ENCODE measurements at places on chromosomes 3 and 15. TPM values are rescaled to one million over a fixed set of nuclear protein-coding genes. Genes with fewer than 3 reads are reported as not detected.

The NEK10 gene
- total RNA-seq: 3.4 TPM

The CKMT1A gene
- not detected for total RNA-seq

The CHRFAM7A gene
- 1.1 TPM for total RNA-seq

The ATP8B4 gene
- not detected for total RNA-seq

The PRSS50 gene
- total RNA-seq: not detected

The WDR72 gene
- total RNA-seq: not detected

The TMEM212 gene
- not detected for total RNA-seq

The LRRC3B gene
- total RNA-seq: not detected

The C15orf61 gene
- 3.9 TPM for total RNA-seq

The OXTR gene
- total RNA-seq: 4.8 TPM

The ACY1 gene
- 24.2 TPM for total RNA-seq
